ENCODE measurements at places on chromosomes 7 and 10. TPM values are rescaled to one million over a fixed set of nuclear protein-coding genes. Genes with fewer than 3 reads are reported as not detected.
A peak's percentile ranks its signal among the peaks of the same experiment; 100 is the strongest.

The ERVW-1 gene
- total RNA-seq = not detected

- no peak for DNase-seq
Measured at GRCh38 chr10:49762566-49762877, 399 bp upstream of the OGDHL start.

DNA sequence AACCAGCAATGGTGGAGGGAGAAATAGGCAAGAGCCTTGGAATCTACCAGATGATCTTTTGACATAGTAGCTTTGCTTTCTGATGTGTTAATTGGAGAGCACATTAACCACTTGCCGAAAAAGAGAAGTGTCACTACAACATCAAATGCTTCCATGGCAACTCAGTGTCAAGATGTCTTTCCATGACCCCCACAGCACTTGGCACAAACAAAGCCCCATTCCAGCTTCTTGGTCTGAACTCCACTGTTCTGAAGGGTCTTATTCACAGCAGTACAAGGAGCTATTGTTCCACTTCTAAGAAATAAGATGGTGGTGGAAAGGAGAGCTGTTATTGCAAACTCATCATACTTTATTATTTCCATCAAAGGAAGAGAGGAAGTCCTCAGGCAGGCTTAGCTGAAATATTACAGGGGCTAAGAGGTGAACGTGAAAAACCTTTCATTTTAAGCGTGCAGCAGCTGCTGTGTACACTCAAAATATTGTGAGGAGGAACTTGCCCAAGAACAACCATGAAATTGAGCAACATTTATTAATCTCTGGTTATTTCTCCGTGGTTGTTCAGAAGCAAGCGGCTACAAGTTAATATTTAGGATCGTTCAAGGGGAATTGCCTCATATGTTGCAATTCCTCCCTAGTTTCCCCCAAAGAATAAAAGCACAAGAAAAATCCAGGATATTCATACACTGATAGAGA is 354.8 kb upstream of the CELF2 start:
- DNase-seq = no peak

- no peak for DNase-seq
Measured at GRCh38 chr10:117788911-117789310, 246.4 kb downstream of the EMX2 start.

- DNase-seq = peak; percentile 37
Measured at GRCh38 chr10:29163746-29164145, 125.1 kb upstream of the LYZL1 start.

GRCh38 chr10:103144041-103144440 is 49.0 kb downstream of the NT5C2 start:
- no peak for DNase-seq

DNA sequence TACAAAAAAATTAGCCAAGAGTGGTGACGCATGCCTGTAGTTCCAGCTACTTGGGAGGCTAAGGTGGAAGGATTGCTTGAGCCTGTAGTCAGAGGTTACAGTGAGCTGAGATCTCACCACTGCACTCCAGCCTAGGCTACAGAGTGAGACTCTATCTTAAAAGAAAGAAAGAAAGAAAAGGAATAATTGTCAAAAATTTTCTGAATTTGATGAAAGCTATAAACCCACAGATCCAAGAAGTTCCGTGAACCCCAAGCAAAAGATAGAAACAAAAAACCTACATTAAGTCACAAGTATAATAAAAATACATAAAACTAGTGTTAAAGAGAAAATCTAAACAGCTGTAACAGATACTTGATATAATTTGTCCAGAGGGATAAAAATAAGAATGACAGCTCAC is 60.1 kb upstream of the KMT2C start:
- no peak for DNase-seq

- DNase-seq = no peak
Measured at GRCh38 chr10:89805599-89806013, 104.2 kb downstream of the KIF20B start.

- DNase-seq = no peak
Measured at GRCh38 chr10:119642556-119643111, 8.5 kb upstream of the BAG3 start.

DNA sequence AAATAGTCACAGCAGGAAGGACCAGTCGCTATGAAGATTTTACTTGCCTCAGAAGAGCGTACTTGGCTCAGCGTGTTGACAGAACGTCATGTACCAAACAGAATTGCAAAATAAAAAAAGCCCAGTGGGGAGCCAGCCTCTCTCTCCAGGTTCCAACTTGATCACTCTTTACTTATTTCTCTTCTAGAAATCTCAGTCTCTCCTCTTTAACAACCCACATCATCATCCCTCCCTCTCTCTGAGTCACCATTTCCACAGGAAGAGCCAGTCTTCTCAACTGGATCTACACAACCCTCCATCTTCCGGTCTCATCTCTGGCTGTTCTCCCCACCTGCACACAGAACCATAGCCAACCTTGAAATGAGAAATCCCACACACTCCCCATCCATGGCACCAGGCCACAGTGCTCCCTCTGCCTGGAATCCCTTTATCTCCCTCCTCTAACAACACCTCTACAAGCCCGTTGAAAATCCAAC is 718.3 kb downstream of the GRID1 start:
- DNase-seq = no peak

- DNase-seq = no peak
Measured at GRCh38 chr7:97130417-97131139, 13.1 kb downstream of the SDHAF3 start.

DNA sequence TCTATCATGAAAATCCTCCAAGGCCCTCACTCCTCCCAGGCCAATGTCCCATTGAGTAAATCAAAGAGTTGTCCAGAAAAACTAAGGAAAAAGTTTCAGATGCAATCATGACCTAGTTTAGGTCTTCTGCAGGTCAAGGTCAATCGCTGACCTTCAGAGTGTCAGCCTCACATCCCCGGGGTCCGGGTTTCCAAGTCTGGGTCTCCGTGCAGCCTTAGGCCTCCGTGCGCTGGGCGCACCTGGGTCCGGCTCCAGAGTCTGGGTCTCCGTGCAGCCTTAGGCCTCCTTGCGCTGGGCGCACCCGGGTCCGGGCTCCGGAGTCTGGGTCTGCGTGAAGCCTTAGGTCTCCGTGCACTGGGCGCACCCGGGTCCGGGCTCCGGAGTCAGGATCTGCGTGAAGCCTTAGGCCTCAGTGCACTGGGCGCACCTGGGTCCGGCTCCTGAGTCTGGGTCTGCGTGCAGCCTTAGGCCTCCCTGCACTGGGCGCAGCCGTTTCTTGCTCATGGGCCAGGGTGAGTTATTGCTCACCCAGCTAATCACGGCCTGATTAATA is 236.2 kb downstream of the TCERG1L start:
- no peak for DNase-seq

GRCh38 chr7:12771378-12771877 is 84.0 kb downstream of the ARL4A start:
- no peak for DNase-seq

The AMPH gene
- 7.4 TPM for total RNA-seq

The ZNF3 gene
- total RNA-seq = 21.6 TPM

DNA sequence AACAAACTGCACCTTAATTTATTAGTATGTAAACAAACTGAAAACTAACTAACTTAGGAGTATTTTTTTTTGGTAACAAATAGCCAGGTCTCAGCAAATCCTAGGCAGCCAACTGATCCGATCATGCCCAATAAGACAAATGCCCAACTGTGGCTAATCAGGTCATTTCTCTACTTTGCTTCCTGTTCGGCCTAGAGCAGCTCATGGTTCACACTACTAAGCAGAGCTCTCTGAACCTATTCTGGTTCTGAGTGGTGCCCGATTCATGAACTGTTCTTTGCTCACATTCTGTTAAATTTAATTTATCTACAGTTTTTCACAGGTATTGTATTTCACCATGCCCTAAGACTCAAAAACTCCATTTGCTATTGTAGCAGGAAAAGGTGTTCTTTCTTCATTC is 55.1 kb downstream of the CCDC3 start:
- DNase-seq = peak; percentile 29

The SMC3 gene
- total RNA-seq = 37.0 TPM

The WDFY4 gene
- total RNA-seq = 5.8 TPM

The TEX47 gene
- total RNA-seq = not detected

DNA sequence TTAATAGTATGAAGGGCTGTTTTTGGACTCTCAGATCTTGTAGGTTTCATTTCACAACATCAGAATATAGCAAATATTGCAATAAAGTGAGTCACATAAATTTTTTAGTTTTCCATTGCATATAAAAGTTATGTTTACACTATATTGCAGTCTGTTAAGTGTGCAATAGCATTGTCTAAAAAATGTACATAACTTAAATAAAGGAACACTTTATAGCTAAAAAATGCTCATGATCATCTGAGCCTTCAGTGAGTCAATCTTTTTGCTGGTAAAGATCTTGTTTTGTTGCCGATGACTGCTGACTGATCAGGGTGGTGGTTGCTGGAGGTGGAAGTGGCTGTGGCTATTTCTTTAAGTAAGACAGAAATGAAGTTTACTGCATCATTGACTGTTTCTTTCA is 42.0 kb downstream of the ABCA13 start:
- no peak for DNase-seq

- DNase-seq = no peak
Measured at GRCh38 chr10:6385665-6386064, 182.9 kb downstream of the PFKFB3 start.

GRCh38 chr10:49518982-49519578 is 19.8 kb downstream of the ERCC6 start:
- no peak for DNase-seq

The TLX1 gene
- not detected for total RNA-seq

- DNase-seq = no peak
Measured at GRCh38 chr10:99524736-99525380, 7.9 kb upstream of the NKX2-3 start.

The MEST gene
- 3.3 TPM for total RNA-seq

The TRIM74 gene
- total RNA-seq = 1.2 TPM

The SLC26A3 gene
- 8.7 TPM for total RNA-seq

The TMEM213 gene
- not detected for total RNA-seq

DNA sequence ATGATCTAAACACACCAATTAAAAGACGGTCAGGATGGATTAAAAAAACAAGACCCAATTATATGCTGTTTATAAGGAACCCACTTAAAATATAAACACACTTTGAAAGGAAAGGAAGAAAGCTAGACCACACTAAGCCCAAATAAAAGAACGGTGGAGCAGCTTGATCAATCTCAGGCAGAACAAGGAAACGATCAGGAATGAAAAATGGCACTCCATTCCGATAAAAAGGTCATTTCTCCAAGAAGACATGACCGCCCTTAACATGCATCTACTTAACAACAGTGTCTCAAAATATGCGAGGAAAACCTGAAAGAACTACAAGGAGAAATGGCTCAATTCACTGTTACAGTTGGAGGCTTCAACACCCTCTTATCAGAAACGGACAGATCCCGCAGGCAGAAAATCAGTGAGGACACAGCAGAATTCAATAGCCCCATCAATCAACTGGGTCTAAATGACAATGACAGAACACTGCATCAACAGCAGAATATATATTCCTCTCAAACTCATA is 210.0 kb downstream of the MAD1L1 start:
- DNase-seq = no peak

- DNase-seq = peak; percentile 83
Measured at GRCh38 chr7:43105521-43106120, 6.8 kb upstream of the HECW1 start.

GRCh38 chr10:119908166-119908565 is 15.6 kb downstream of the SEC23IP start:
- no peak for DNase-seq

DNA sequence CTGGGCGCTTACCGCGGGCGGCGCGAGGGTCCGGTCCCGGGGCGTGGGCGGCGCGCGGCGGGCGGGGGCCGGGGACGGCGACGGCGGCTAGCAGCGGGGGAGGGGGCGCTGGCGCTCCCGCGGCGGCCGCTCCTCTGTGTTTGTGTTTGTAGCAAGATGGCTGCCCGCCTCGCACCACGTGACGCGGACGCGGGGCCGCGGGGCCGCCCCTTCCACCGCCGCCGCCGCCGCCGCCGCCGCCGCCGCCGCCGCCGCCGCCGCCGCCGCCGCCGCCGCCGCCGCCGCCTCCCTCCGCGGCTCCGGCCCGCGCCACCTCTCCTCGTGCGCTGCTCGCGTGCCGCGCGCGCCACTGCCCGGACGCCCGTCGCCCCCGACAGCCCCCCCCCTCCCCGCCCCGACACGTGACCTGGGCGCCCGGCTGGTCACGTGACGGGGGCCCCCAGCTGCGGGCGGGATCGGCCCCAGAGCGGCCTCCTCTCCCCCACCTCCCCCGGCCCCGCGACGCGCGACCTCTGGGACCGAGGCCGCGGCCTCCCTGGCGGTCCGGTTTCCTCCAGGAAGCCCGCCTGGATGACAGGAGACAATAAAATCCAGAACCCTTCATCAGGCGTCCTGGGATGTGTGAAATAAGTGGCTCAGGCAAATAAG is at the start of gene GIGYF1:
Gene GIGYF1 (minus strand): TSS at position 153 of the 648 bp plus-strand sequence. CDS start 6,012 bp downstream, outside the sequence.
- no peak for DNase-seq

DNA sequence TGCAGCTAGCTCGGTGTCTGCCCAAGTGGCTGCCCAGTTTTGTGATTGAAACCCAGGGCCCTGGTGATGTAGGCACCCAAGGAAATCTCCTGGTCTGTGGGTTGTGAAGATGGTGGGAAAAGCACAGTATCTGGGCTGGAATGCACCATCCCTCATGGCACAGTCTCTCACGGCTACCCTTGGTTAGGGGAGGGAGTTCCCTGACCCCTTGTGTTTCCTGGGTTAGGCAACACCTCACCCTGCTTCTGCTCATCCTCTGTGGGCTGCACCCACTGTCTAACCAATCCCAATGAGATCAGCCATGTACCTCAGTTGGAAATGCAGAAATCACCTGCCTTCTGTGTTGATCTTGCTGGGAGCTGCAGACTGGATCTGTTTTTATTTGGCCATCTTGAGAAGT is 27.6 kb downstream of the GIMAP4 start:
- DNase-seq = no peak

The FKBP14 gene
- 6.3 TPM for total RNA-seq

The PHYHIPL gene
- total RNA-seq = 0.34 TPM

Data from esophagus muscularis mucosa (tissue), 4 donors.